Airway epithelial cell (primary cell): ENCODE measurements at places on chromosomes 13 and 19. TPM values are rescaled to one million over a fixed set of nuclear protein-coding genes. Genes with fewer than 3 reads are reported as not detected.

The ATP8B3 gene
- total RNA-seq = 0.28 and 1.4 TPM in 2 replicates

The ATP1A3 gene
- 0.33 TPM in 1 of 2 replicates, not detected in the other for total RNA-seq

The NLRP11 gene
- not detected in 2 replicates for total RNA-seq

The PDE4A gene
- 0.09 and 0.71 TPM in 2 replicates for total RNA-seq

The LGI4 gene
- total RNA-seq = not detected in 2 replicates

The ZNF556 gene
- total RNA-seq = 1.3 and 2.4 TPM in 2 replicates

The DACT3 gene
- not detected in 2 replicates for total RNA-seq

The ZIK1 gene
- 3.3 and 3.9 TPM in 2 replicates for total RNA-seq
